ENCODE measurements at places on chromosomes 16 and 17. TPM values are rescaled to one million over a fixed set of nuclear protein-coding genes. Genes with fewer than 3 reads are reported as not detected.

GRCh38 chr17:79995696-79996095, 40.0 kb downstream of the TBC1D16 start:
- H3K27ac ChIP-seq, result no peak overlapping the region
- no peak for DNase-seq
- H3K27me3 ChIP-seq, result no peaks in the 10 kb centered on the region
- H3K4me1 ChIP-seq, result peaks cover 23% of the 10 kb centered on the region
- no peaks in the 10 kb centered on the region for H3K36me3 ChIP-seq

- H3K36me3 ChIP-seq, result no peaks in the 10 kb centered on the region
- no peaks in the 10 kb centered on the region for H3K27me3 ChIP-seq
- peak overlapping the region; percentile 95 for H3K4me3 ChIP-seq
- peaks cover 22% of the 10 kb centered on the region for H3K4me1 ChIP-seq
- peak overlapping the region; percentile 82 for H3K27ac ChIP-seq
Observed at GRCh38 chr17:78781104-78781892, 775 bp downstream of the CYTH1 start.

GRCh38 chr17:31674717-31675349, 184.2 kb downstream of the COPRS start:
- no peaks in the 10 kb centered on the region for H3K27me3 ChIP-seq
- no peaks in the 10 kb centered on the region for H3K36me3 ChIP-seq
- no peaks in the 10 kb centered on the region for H3K4me1 ChIP-seq
- no peak for DNase-seq
- no peak overlapping the region for H3K4me3 ChIP-seq
- H3K27ac ChIP-seq, result no peak overlapping the region

- no peaks in the 10 kb centered on the region for H3K36me3 ChIP-seq
- H3K27me3 ChIP-seq, result no peaks in the 10 kb centered on the region
Observed at GRCh38 chr16:50244140-50244503, 22.2 kb upstream of the ADCY7 start.

DNA sequence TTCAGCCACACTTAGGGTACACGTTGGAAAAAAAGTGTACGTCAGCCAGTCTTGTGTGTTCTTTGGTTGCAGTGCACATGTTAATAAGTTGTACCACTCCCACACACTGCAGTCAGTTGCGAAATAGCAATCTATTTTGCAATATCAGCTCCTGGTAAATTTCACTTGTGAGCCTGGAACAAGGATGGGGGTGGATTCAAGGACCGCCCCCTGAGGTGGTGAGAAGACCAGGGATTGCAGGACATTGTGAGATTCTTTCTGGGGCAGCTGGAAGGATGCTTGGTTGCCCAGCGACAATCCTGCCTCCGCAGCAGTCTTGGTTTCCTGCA, 78.6 kb upstream of the ZFHX3 start:
- H3K4me1 ChIP-seq, result no peaks in the 10 kb centered on the region
- no peak overlapping the region for H3K4me3 ChIP-seq
- H3K27me3 ChIP-seq, result no peaks in the 10 kb centered on the region
- no peak overlapping the region for H3K27ac ChIP-seq
- DNase-seq, result peak; percentile 18

GRCh38 chr16:58847902-58848661, 114.0 kb upstream of the GOT2 start:
- no peak overlapping the region for H3K27ac ChIP-seq
- no peaks in the 10 kb centered on the region for H3K4me1 ChIP-seq
- H3K27me3 ChIP-seq, result no peaks in the 10 kb centered on the region
- no peak overlapping the region for H3K4me3 ChIP-seq
- no peaks in the 10 kb centered on the region for H3K36me3 ChIP-seq

GRCh38 chr17:75242461-75243042, 18.9 kb downstream of the GGA3 start:
- no peaks in the 10 kb centered on the region for H3K4me1 ChIP-seq
- no peak overlapping the region for H3K4me3 ChIP-seq

GRCh38 chr17:43787728-43788127, 7.5 kb downstream of the CFAP97D1 start:
- no peak for DNase-seq
- no peaks in the 10 kb centered on the region for H3K27me3 ChIP-seq
- no peak overlapping the region for H3K27ac ChIP-seq

The TGFB1I1 gene
- total RNA-seq, result 5.0 TPM

The KRTAP1-5 gene
- total RNA-seq, result not detected

The KRTAP4-5 gene
- total RNA-seq, result not detected

The GNG13 gene
- not detected for total RNA-seq

The CD300H gene
- not detected for total RNA-seq

The NPIPA2 gene
- total RNA-seq, result 1.8 TPM

The TUBG1 gene
- total RNA-seq, result 10.5 TPM

The AKAP10 gene
- 25.5 TPM for total RNA-seq

The PMFBP1 gene
- total RNA-seq, result 2.4 TPM

The ITGB3 gene
- total RNA-seq, result 0.69 TPM
